Mucosa of gallbladder (tissue), 1 donor: ENCODE measurements at places on chromosomes 16 and 17. TPM values are rescaled to one million over a fixed set of nuclear protein-coding genes. Genes with fewer than 3 reads are reported as not detected.

Gene TMEM106A
- 10.8 TPM for total RNA-seq

Gene TTYH2
- total RNA-seq: 6.9 TPM

Gene KRTAP3-2
- total RNA-seq: not detected

Gene GPR179
- total RNA-seq: 0.23 TPM

Gene SLC4A1
- total RNA-seq: 0.37 TPM

Gene P2RX1
- 2.8 TPM for total RNA-seq

Gene NXN
- 46.0 TPM for total RNA-seq

Gene PRSS27
- 0.52 TPM for total RNA-seq

Gene MFSD6L
- total RNA-seq: 2.9 TPM

Gene RRAD
- 9.4 TPM for total RNA-seq

Gene FNDC8
- not detected for total RNA-seq

Gene BEAN1
- 0.35 TPM for total RNA-seq

Gene TELO2
- total RNA-seq: 49.8 TPM

Gene QRICH2
- total RNA-seq: 3.8 TPM

Gene TNFRSF17
- total RNA-seq: 0.46 TPM
